ENCODE measurements at places on chromosomes 11 and 22.

DNA sequence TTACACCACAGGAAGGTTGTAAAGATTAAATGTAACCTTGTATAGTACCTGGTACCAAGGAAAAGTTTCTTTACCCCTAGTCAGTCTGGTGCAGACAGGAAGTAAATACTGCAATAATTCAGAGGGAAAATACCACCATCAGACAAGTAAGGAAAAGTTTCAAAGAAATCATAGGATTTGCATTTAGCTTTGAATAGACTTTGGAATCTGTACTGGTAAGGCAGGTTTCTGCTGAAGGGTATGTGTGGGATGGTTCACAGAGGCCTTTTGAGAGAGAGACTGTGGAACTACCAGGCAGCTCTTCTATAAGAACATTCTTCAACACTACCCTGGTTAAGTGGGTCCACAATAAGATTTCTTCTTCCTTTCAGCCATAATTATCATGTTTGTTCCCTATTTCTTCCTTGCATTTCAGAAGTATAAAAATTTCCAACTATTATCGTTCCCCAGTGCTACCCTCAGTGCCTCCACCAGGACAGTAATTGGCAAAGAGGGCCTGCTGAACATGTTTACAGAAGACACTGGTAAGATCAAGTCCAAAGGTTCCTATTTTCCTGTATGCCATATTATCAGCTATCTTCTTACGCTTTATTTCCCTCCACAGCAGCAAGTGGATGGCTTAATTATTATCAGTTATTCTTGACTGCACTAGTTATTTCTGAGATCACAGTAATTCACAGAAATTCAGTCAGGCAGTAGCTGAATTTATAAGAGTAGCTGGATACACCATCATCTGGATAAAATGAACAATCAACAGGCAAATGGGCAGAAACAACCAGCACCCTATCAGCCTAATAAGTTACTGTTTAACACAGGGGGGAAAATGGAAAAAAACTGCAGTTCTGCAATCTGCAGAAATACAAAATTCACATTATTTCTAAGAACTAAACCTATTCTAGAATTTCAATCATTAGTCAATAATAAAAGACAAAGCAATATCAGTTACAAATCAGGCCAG is 48.5 kb downstream of the PITPNB start:
- DNase-seq: no peak

- DNase-seq: no peak
Measured at GRCh38 chr22:45686836-45687235, 15.2 kb downstream of the ATXN10 start.

DNA sequence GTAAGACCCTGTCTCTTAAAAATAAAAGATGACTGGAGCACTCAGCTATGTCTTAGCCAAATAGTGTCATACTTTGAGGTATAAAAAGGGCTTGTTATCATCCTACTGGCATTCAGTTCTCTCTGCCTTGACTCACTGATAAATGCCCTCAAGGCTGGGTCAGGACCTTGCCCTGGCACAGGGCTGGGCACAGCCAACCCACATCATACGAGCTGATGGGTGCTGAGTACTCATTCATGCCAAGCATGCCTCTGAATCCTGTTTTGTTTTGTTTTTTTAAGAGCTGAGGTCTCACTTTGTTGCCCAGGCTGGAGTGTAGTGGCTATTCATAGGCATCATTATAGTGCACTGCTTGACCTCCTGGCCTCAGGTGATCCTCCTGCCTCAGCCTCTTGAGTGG is 1.9 kb downstream of the SMTNL1 start:
- DNase-seq: no peak

GRCh38 chr11:105867742-105868141 is 154.3 kb downstream of the MSANTD4 start:
- DNase-seq: no peak

DNA sequence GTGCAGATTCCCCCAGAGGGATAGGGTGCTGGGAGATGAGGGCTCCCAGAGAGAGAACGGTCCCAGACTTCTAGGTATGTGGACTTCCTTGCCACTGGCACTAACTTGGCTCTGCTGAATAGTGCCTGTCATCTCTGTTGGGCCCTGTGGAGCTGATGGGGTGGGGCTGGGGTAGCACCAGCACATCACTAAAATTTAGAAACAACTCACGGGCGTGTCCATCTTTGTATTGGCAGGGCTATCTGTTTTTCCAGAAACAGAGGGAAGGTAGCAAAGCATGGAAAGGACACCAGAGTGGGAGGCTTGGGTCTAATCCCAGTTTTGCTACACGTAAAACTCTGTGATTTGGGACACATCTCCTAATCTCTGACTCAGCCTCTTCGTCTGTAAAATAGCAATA is 25.8 kb downstream of the SWAP70 start:
- DNase-seq: no peak

- no peak for DNase-seq
Measured at GRCh38 chr11:77384571-77384970, 83.1 kb upstream of the GDPD4 start.

DNA sequence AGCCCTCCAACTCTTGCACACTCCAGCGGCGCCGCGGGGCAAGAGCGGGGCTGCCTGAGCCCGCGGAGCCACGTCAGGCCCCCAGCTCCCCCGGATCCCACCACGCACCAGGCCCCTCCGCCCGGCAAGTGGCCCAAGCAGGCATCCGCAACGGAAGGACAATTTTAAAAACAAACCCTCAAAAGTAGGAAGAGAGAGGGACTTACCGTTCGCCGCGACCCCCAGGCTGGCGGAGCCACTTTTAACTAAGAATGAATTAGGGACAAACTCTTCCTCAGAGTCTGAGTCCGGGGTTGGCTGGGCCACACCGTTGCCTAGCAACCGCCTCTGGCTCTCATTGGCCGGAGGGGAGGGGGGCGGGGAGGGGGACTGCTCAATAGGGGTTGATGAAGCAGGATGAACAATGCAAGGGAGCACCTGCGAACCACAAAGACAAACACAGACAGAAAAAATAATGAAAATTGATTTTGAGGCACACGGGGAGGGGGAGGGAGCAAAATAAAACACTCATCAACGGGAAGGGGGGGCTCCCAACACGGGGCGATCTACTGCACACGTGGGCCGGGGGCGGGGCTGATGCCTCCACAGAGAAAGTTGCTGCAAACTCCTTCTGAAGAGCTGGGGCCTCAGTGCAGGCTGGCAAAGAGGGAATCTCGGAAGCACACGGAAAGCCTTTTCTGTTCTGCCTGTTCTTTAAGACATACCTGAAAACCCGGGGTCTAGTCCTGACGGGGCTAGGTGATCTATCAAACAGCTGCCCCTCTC is 387.5 kb upstream of the NARS2 start:
- no peak for DNase-seq

GRCh38 chr22:20522134-20523004 is 15.0 kb downstream of the MED15 start:
- no peak for DNase-seq

DNA sequence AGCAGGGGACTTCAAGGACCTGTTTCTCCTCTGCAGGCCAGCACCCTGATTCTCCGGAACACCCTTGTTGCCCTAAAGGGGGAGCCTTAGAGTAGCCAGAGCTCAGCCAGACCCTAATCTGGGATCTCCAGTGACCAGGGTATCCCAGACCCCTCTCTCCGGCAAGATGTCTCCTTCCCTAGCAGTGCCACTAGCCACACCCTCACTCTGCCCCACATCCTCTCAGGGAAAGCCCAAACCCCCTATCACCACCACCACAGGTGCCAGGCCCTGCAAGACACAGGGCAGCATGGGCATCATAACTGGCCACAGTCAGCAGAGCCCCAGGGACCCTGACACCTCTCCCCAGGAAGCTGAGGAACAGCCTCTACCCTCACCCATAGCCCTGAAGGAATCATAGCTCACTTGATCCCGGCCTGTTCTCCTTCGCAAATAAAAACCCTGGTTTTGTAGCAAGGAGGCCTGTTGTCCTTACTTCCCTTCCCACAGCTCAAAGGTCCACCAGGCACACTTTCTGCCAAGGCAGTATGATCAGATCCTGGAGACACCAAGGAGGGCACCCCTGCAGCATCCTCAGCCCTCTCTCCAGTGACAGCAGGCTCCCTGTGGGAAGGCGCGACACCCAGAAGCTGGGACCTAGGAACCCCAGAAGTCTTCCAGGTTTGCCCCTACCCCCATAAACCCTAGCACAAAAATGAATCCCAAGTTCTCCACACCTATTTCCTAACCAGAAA is 4.6 kb downstream of the CFL1 start:
- no peak for DNase-seq

GRCh38 chr11:127270851-127271250 is 270.3 kb upstream of the KIRREL3 start:
- DNase-seq: no peak

DNA sequence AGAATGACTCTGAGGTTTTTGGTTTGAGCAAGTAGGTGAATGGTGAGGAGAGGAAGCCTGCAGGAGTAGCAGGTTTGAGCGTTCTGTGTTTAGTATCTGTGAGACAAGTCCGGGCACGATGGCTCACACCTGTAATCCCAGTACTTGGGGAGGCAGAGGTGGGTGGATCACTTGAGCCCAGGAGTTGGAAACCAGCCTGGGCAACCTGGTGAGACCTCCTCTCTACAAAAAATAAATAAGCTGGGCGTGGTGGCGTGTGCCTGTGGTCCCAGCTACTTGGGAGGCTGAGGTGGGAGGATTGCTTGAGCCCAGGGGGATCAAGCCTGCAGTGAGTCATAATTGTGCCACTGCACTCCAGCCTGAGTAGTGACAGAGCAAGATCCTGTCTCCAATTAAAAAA is 9.7 kb upstream of the CENATAC start:
- no peak for DNase-seq

- DNase-seq: no peak
Measured at GRCh38 chr11:13229136-13229535, 48.5 kb upstream of the BMAL1 start.

- DNase-seq: no peak
Measured at GRCh38 chr22:37195921-37196320, 7.9 kb upstream of the C1QTNF6 start.

DNA sequence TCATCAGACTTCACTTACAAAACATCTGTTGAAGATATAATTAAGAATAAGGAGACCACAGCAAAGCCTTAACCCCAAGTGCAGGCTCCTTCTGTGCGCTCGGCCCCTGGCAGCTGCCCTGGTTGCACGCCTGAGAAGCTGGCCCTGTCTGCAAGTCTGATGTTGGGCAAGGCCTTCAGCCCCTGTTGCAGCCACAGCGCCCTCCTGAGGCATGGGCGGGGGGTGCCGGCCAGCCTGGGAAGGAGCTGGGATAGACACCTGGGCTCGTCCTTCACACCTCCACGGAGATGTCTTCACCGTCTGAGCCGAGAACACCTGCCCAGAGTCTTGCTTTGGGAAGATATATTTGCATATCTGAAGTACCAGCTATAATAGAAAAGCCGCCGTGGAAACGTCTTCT is 104.1 kb downstream of the MPPED1 start:
- DNase-seq: no peak

DNA sequence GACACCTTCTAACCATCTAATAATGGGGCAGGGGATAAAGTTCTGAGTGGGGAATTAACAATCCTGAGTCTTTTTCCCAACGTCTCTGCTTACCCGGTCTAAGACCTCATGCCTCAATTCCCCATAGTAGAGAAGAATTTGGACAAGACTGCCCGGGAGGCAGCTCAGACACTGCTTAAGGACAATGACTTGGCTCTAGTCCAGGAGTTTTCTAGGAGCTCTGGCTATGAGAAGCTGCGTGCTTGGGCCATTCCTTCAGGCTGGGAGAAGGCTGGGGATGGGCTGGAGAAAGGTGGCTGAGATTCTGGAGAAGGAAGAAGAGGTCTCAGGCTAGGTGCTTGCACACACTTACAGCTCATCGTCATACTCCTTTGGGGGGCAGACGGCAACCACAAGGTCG is 19.8 kb upstream of the ABCC8 start:
- no peak for DNase-seq

DNA sequence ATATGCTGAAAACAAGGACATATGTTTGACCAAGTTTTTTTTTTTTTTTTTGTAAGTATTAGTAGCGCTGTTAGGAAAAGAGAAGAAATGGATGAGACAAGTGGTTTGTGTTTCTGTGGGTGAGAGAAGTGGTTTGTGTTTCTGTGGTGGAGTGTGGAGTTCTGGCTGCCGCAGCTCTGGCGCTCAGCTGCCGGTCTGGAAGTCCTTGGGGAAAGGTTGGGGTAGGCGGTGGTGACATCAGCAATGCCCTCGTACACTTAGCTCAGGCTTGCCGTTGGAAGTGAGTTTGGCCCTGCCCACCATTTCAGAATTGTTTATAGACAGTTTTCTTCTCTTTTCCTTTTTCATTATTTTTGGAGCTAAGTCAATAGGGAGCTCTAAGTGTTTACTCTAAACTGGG is 116.6 kb downstream of the TBC1D22A start:
- no peak for DNase-seq

- DNase-seq: no peak
Measured at GRCh38 chr11:82056450-82056849, 677.2 kb downstream of the FAM181B start.
